ENCODE measurements at places on chromosomes 11 and 22. TPM values are rescaled to one million over a fixed set of nuclear protein-coding genes. Genes with fewer than 3 reads are reported as not detected.

- no peak for DNase-seq
These were observed 5.2 kb upstream of the MB start for GRCh38 chr22:35622191-35622913.

- no peak for DNase-seq
These were observed 47.5 kb downstream of the RTL6 start for GRCh38 chr22:44450503-44450902.

DNA sequence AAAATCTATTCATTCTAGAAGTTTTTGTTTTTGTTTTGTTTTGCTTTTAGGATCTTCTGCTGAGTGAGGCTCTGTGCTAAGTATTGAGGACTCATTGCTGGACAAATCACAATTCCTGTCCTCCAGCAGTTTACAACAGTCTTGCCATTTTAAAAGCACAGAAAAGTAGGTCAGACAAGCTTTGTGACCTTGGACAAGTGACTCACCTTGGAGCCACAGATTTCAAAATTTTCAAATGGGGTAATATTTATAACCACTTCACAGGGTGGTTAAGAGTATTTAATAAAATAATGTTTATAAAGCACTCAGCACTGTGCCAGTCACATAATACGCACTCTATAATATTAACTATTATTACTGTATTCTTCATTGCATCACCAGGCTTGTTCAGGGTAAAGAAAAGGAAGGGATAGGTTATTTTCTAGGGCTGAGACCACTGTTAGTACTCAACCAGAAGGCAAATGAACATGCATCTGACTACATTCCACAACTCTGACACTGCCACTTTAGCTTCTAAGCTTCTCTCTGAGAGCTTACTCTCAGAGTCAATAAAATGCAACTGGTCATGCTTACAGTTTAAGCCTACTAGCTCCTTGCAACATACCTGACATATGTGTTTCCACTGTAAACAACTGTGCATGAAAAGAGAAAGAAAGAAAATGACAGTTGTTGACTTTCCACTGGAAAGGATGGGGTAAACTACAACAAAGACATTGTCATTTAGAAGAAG, 63.2 kb upstream of the FIBIN start:
- DNase-seq: peak; percentile 32

DNA sequence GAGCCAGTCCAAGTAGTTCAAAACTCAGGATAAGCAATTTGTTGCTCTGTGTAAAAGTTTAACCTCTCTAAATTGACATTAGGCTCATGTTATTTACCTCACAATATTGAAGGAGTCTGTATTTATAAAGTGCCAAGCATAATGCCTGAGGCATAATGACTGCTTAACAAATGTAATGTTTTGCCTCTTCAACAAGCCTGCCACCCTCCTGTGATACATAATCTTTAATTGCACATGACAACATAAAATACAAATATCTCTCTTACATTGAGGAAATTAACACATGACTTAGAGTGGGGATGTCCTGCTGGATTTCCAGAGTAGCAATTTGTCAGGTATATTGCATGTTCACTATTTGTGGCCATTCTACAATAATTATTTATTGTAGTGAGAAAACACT, 469.2 kb upstream of the ANO5 start:
- DNase-seq: no peak

DNA sequence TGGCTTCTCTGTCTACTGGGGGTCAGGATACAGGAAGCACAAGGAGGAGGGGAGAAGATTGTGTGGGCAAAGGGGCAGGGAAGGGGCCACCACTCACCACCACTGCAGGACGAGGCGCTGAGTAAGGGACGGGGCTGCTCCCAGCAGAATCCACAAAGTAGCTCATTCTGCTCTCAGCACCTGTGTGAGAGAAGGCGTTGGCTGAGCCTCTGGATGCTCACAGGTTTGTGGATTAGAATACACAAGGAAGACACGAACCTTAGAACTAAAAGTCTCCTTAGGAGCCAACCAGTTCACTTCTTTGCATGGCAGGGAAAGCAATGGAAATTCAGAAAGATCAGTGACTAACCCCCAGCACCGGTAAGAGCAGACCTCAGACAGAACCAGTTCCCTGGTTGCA, 14.4 kb downstream of the ETS1 start:
- no peak for DNase-seq

GRCh38 chr11:1472180-1473005, 14.2 kb downstream of the MOB2 start:
- no peak for DNase-seq

GRCh38 chr11:116428638-116428975, 344.2 kb downstream of the BUD13 start:
- DNase-seq: no peak

DNA sequence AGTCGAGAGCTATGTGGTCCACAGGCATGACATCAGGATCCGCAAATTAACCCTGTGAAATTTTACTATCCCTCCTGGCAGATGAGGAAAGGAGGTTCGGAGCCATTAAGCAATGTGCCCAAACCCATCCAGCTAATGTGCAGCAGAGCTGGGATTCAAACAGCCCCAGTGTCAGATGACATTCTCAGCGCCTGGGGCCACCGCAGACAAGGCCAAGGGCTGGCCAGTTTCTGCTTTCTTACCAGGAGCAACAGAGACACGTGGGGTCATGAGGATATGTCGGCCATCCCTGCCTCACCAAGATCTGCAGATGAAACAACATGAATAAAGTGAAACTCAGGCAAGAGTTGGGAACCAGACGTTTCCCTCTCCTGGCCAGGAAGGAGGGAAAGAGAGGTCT, 110.2 kb downstream of the TENM4 start:
- no peak for DNase-seq

GRCh38 chr22:44181033-44181911, 547 bp downstream of the PARVG start:
- no peak for DNase-seq

GRCh38 chr11:69910519-69911309, 91.5 kb upstream of the FGF3 start:
- no peak for DNase-seq

GRCh38 chr11:66639066-66639813, 737 bp downstream of the RBM4 start:
- DNase-seq: no peak

DNA sequence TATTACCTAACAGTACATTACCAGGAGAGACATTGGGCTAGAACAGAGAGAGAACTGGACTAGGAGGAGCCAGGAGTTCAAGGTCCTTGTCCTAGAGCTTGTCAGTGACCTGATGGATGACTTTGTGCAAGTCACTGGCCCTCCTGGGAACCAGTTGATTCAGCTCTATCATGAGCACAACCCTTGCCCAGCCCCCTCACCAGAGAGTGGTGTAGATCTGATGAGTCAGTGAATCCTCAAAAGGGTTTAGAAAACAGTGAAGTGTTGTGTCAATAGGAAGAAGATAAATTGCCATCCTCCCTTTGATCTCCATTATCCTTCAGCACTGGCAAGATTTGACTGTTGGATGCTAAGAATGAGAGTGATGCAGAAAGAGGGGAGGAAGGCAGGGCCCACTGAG, 24.3 kb downstream of the NEU3 start:
- no peak for DNase-seq

- DNase-seq: no peak
These were observed 3.3 kb downstream of the PRR33 start for GRCh38 chr11:1888347-1888753.

DNA sequence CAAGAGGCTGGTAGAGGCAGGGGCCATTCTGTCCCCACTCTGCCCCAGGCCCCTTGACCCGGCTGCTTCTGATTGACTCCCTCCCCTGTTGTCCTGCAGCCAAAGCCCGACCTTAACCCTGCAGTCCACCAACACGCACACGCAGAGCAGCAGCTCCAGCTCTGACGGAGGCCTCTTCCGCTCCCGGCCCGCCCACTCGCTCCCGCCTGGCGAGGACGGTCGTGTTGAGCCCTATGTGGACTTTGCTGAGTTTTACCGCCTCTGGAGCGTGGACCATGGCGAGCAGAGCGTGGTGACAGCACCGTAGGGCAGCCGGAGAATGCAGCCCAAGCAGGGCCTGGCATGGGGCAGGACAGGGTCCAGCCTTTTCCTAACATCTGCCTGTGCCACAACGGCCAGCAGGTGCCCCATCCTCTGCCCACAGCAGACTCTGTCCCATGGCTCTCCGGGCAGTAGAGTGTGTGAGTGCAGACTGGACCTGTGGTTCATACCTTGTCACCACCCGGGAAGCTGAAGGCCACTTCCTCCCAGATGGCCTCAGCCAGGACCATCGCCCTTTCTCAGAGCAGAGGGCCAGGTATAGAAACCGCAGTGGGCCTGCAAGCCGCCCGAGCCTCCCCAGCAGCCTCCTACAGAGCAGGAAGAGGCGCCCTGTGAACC, 26.8 kb upstream of the MGAT3 start:
- no peak for DNase-seq

GRCh38 chr22:19620742-19621371, 93.4 kb upstream of the SEPTIN5 start:
- DNase-seq: no peak

DNA sequence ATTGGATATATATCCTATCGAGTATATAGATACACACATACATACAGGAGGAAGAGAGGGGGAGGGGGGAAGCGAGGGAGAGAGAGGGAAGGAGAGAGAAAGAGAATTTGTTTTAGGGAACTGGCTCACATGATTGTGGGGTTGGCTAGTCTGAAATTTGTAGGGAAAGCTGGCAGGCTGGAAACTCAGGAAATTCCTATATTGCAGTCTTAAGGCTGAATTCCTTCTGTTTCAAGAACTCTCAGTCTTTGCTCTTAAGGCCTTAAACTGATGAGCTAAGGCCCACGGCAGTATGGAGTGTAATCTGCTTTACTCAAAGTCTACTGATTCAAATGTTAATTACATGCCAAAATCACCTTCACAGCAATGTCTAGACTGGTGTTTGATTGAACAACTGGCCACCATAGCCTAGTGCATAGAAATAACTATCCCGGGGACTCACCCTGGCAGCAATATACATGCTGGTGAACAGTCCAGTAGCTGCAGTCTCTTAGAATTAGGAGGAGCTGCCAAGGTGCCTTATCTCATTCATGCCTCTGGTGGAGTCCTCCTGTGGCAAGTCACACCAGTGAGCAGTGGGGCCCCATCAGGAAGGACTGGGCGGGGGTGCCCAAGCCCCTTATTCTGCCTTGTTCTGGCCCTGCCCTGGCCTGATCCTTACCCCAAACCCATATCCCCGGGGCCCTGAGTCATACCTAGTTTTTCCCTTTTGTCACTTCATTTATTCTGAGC, 59.7 kb upstream of the AMPD3 start:
- DNase-seq: no peak

DNA sequence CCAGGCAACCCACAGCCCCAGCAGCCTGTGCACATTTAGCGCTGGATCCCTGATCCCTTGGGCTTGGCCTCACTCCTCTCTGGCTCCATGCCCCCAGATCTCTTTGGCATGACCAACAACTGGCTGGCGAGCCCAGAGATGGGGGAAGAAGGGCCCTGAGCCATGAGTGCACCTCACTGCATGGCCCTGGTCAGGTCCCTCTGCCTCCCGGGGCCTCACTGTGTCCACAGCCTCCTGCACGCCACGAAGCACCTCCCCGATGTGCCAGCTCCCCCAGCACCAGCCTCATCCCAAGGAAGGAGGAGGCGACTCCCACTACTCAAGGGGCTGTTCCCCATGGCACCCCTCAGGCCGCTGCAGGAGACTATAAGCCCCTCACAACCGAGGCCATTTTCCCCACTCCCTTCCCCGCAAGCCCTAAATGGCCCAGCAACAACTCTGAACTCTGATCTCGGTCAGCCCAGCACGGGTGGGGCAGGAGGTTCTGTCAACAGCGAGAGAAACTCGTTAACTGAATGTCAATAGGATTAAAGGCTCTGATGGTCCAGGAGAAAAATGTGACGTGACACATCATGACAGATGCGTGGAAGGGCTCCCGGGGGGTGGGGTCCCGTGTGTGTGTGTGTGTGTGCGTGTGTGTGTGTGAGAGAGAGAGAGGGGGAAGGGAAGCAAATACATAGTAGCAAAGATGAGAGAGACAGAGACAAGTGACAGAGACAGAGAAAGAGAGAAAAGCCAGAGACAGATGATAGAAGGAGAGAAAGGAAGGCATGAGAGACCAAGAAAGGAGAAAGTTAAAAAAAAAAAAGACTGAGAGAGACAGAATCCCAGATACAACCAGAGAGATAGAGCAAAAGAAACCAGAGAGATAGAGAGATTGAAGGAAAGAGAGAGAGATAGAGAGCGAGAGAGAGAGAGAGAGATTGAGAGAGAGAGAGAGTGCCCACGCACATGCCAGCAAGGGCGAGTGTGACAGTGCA, 28.4 kb upstream of the SYT7 start:
- no peak for DNase-seq

DNA sequence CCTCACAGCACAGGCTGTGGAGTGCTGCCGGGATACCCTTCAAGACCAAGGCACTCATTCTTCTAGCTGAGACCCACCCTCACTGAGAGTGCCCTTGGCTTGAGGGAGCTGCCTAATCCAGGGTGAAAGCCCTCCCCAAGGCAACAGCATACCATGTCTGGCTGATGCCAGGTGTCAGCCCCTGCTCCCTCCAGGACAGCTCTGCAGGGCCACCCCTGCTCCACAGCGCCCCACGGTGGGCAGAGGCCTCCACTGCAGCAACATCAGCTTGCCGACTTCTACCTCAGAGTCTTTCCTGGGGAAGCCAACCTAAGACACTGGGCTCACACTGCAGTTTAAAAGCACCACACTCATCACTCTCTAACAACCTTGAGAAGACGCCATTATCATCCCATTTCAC, 29.0 kb downstream of the TTLL1 start:
- DNase-seq: no peak

GRCh38 chr11:17272801-17273200, 3.7 kb upstream of the NUCB2 start:
- no peak for DNase-seq

SPI1 gene
- total RNA-seq: not detected

CAPRIN1 gene
- 218 TPM for total RNA-seq

OR52A1 gene
- total RNA-seq: not detected

CSTF3 gene
- total RNA-seq: 30.2 TPM

C1QTNF6 gene
- total RNA-seq: 11.3 TPM

DEPDC7 gene
- total RNA-seq: 18.2 TPM

KDM4D gene
- total RNA-seq: 0.99 TPM

MS4A4A gene
- not detected for total RNA-seq

DEFB131B gene
- total RNA-seq: not detected

Measured in foreskin keratinocyte (primary cell).